Keratinocyte (primary cell): ENCODE measurements at places on chromosomes 3 and 15.

- no peak for DNase-seq
Observed at GRCh38 chr15:67186226-67186649, 68.2 kb downstream of the AAGAB start.

- DNase-seq, result no peak
Observed at GRCh38 chr15:47477341-47477740, 240.0 kb upstream of the SEMA6D start.

- no peak for DNase-seq
Observed at GRCh38 chr3:95334461-95334860, 1271.6 kb downstream of the NSUN3 start.

GRCh38 chr3:17901893-17902292, 159.5 kb upstream of the TBC1D5 start:
- no peak for DNase-seq

DNA sequence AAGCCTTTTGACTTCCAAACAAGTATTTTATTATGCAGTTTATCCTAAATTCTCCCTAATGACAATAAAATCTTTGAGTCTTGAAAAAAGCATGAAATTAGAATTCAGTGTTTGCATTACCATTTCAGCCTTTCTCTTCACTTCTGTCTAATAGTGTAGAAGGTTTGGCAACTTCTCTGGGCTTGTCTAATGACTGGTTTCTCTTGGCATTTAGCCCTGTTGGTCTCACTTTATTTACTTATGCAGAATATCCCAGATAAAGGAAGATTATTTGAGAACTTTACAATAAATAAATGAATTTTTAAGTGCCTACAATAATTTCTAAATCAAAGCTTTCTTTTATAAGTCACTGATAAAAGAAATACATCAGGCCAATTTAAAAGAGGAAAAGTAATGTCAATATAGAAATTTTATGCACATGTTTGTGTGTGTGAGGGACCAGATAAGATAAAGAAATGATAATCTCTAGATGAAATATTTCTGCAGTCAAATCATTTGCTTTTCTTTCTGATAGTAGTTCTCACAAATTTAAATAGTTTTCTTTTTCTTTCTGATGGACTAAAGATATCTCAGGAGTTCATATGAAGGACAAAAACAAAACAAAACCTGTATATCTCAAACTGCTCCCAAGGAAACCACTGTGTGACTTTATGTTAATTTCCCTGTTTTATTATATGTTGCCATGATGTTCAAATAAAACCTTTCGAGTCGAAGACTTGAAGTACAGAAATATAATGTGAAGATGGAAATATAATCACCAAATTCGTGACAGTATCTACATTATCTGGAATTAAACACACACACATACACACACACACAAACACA, 533.1 kb upstream of the CBLB start:
- no peak for DNase-seq

DNA sequence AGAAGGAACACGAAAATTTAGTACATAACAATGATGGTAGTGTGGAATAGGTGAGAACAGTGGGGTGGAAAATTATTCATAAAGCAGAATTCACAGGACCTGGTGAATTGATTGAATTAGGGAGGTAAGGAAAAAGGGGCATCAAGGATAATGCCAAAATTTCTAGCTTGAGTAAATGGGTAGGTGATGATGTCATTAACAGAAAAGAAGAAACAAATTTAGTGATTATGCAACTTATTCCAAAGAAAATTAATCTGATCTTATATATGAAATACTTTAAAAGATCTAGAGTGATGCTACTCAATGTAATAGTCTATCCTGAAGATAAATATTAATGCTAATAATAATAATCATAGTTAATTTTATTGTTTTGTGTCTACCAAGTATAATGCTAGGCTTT, 544.6 kb upstream of the LMCD1 start:
- DNase-seq, result no peak

- no peak for DNase-seq
Observed at GRCh38 chr3:135576751-135577150, 388.8 kb upstream of the PPP2R3A start.

DNA sequence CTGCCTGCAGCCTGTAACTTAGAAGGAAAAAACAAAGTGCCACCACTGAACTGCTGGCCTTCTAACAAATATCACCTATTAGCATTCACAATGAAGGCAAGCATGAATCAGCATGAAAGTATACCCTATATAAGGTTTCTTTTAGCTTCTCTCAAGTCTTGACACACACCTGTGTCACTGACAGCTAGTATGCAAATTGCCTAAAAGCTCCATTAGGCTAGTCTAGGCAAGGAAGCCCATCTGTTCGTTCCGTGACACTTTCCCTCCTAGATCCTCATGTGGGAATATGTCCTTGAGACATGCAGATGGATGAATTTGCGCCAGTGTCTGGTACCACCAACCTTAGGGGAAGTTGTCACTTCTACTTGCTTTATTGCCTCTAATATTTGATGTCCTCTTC, 129.3 kb downstream of the RBMS3 start:
- DNase-seq, result no peak

- no peak for DNase-seq
Observed at GRCh38 chr15:93968773-93969172, 262.6 kb upstream of the MCTP2 start.

DNA sequence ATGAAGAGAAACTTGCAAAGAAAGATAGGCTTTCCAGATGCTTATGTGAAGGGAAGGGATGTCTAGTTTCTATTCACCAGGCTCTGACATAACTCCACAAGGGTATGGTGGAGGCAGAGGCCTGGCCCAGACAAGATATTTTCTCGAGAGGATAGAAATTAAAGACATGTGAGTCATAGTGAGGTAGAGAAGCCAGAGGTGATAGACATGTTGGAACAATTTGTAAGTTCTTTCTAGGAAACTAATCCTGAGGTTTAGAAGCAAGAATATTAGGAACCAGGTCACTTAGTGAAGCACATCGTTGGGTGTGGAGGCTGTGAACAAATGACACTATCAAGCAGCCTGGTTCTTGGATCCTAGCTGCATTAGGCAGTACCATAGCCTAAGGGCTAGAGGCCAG, 176.9 kb downstream of the BBX start:
- peak; percentile 32 for DNase-seq

GRCh38 chr15:93221759-93222158, 132.7 kb upstream of the RGMA start:
- DNase-seq, result no peak

DNA sequence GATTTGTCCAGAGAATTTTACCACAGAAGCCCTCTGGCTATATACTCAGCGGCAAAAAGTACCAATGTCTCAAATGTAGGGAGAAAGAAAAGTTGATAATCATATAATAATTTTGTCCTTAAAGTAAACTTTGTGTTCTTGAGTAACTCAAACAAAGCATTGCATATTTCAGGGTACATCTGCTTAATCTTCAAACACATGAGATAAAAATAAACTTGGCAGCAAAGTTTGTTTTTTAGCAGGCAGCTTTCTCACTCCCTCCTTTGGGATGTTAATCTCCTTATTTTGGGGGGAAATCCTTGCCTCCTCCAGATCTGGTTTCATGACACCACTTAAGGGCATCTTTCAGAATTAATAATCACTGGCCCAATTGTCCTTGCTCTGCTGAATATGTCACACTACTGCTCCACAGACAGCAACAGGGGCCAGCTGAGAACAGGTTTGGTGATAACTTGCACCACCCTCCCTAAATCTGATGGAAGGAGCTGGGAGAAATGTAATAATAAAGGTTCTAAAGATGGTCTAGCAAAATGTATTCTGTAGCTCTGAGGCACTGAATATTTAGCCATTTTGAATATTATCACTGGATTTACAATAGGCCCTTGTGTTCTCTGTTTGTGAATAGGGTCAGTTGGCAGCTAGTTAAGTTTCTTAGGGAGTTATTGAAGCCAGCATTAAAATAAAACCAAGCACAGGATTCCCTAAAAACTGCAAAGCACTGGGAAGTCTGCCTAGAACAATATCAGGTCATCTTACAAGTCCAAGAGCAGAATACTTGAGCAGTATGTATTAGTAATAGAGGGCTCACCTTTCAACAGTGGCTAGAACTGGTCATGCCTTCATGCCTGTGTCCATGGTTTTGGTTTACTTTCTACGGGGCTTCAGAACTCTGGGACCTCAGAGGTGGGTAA, 79.2 kb downstream of the EFL1 start:
- DNase-seq, result no peak

GRCh38 chr3:179651687-179652446, 973 bp upstream of the USP13 start:
- no peak for DNase-seq

DNA sequence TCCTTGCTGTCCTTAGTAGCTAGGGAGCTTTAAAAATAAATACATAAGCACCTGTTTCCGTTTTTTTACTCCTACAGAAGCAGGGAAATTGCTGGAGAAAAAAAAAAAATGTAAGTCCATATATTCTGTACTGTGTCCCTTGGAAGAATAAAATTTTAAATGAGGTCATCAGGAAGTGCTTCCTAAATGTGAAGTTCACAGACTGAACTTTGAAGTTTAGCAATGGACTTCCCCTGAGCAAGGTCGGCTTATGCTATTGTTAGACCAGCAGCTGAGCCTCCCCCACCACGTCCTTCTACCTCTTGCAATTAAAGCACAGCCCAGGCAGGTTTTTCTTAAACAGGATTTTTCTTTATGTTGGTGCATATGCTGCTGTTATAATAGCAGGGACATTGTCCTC, 26.3 kb downstream of the LIPC start:
- DNase-seq, result no peak

- DNase-seq, result no peak
Observed at GRCh38 chr15:52559022-52559421, 9.8 kb downstream of the ARPP19 start.

DNA sequence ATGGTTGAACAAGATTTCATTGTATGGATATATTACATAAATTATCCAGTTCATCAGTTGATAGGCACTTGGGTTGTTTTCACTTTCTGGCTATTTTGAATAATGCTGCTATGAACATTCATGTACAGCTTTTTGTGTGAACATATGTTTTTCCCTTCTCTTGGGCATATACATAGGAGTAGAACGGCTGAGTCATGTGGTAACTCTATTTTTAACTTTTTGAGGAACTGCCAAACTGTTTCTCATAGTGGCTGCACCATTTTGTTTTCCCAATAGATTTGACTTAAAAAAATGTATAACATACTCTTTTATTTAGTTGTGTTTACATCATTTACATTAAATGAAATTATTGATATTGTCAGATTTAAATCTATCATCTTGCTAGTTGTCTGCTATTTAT, 28.8 kb upstream of the RFX7 start:
- DNase-seq, result no peak

DNA sequence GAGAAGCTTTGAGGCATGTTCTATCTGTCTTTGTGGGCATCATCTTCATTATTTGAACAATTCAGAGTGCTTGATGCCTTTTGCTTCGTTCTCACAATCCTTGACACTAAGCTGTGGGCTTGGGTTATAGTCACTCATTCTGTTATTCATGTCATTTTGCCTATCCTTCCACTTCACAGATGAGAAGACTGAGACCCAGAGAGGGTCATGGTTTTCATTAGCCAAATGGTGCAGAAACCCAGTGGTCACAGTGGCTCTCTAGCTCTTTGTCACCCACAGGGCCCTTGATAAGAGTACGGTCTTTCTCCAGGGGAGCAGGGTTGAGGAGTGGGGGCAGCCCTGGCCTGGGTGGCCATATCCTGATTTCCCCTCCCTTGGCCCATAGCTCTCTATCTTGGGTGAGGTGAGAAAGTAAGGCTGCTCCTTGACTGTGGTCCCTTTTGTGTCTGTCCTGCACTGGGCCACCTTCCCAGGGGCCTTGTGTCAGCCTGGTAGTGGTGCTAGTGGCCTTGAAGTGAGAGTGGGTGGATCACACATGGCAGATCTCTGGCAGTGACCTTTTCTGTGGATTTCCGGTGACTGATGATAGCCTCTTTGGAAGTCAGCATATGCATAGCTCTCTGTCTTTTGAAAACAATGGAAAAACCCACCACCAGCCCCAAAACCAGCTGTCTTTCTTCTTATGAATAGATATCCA, 130.1 kb downstream of the IGF1R start:
- no peak for DNase-seq

DNA sequence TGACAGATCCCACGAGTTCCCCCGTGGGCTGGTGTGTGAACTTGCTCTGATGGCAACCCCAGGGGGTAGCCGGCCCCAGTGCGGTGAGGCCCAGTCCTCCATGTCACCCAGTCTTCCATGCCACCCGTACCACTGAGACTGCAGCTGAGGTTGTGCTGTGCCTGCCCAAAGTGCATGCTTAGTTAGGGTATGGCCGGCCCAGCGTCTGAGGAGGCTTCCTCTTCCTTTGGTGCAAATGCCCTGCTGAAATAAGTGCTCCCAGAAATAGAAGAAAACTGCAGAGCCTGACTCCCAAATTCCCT, 31.5 kb downstream of the MGLL start:
- no peak for DNase-seq

DNA sequence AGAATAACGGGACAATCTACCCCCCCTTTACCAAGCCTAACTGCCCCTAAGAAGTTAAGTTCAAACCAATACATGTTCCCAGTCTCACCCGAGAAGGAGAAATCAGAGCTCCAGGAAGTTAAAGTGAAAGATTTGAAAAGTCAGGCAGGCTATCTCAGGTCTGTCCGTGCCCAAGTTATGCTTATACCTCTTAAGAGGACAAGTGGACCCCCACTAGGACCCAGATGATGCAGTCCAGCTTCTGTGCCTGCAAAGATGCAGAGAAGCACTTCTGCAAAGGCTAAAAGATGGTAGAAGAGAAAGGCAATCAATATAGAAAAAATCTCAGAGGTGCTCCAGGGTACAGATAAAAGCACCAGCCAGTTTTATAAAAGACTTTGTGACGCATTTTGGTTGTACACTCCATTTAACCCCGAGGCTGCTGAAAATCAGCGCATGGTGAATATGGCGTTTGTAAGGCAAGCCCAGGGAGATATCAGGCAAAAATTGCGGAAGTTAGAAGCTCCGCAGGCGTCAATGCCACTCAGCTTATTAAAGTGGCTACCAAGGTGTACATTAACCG, 9.8 kb upstream of the SLC9C1 start:
- no peak for DNase-seq

DNA sequence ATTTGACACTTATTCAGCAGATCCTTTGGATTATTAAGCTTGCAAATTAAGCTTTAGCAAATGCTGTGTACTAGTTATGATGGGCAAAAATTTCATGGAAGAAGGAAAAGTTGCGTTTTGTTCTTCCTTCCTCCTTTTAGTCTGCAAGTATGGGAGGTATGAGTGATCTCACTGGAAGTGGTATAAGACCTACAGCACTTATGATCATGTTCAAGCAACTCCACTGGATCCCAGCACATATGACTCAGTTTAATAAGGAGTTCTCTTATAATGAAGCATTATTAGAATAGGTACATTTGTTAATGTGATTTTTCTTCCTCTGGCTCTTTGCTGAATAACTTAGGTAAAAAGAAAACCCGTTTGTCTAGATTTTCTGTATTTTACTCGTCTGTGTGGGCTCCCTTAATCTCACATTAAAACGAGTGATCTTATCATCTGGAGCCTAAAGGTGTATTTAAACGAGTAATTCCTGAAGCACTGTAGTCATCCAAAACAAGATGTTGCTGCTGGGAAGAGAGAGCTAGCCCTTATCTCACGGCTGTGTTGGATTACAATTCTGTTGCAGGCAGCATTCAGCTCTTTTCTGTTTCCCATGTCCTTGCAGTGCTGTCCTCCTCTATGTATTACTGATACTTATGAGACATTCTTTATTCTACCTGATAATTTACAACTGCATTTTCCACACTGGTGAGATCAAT, 264.9 kb downstream of the GBE1 start:
- peak; percentile 26 for DNase-seq
